ENCODE measurements at places on chromosomes 6 and 20.

- DNase-seq, result no peak
Observed at GRCh38 chr6:96743496-96743895, 93.8 kb downstream of the GPR63 start.

GRCh38 chr6:19440531-19440930, 396.6 kb upstream of the ID4 start:
- no peak for DNase-seq

DNA sequence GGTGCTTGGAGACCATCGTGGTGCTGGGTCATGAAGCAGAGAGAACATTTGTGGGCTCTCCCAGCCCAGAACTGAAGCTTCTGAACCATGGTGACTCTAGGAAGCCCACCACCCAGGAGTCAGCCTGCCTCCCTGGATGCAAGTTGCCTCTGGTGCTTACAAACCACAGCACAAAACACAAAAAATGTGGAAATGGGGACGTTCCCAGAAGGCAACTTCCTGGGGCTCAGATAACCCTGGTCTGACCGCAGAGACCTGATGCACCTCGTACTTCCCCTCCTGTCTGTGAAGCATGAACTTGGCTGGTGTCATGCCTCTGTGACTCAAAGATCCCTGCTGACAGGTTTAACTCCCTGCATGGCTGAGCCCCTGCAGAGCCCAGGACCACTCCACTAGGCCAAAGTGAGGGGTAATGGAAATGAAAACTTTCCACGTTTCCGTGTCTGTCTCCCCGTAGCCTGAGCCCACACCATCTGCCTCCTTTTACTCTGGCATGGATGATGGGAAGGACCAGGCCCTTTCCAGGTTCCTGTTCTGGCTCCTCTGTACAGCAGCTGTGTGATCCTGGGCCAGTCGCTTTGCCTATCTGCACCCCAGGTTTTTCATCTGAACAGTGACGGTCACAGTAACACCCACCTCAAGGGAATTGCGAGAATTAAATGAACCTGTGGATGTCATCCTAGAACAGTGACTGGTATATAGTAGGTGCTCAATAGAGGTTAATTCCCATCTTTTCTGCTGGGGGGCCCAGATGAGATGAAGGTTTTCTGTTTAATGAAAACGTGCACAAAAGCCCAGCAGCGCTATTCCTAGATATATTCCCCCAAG, 57.7 kb downstream of the PPP1R16B start:
- DNase-seq, result peak; percentile 28

DNA sequence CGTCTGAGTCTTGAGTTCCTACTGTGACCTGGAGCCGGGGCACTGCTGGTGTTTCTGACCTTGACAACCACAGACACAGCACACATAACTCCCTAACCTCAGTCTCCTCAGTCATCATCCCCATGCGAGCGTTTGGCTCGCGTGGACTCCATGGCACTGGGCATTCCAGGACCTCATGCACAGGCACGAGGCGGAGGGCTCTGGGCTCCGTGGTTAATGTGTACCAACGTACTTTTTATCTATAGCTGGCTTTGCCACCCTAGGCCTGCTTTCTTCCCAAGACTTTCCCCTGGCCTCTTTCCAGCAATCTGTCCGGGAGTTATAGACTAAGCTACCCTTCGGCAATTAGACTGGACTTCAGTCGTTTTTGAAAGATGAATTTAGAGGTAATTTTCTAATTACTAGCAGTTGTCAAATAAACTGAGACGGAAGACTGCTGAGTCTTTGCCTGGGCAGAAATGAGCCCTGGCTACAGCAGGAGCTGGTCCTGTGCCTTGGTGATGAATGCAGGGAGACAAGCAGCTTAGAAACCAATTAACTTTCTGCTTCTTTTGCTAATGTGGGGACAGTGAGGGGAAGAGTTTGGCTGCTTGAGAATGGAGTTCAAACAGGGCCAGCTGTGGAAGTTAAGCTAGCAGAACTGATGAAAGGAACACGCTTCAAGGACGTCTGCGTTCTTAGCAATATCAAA, 16.1 kb upstream of the CTCFL start:
- DNase-seq, result no peak

DNA sequence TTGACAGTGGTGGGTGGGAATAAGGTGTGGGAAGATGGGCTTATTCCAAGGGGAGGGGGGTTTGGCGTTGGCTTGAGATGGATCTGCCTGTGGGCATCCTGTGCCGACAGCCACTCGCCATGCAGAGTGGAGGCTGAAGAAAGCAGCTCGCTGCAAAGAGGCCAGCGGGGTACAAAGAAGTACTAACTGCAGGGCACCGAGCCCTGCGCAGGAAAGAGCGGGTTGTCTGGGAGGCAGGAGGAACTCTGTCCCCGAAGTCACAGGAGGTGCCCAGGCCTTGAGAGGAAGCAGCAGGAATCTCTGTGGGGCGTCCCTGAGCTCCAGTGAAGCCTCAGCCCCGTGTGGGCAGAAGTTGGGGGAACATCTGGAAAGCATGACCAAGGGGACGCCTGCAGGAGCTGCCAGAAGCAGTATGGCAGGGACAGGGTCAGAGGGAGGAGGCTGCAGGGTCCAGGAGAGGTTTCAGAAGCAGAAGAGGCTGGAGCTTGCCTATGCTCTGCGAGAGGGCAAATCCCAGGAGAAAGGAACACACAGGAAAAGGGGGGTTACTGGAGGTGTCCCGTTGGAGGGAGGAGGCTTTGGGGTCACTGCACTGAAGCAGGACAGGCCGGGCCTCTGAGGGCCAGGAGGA, 77.2 kb downstream of the THBS2 start:
- no peak for DNase-seq

GRCh38 chr6:99618649-99619408, 12.2 kb downstream of the PRDM13 start:
- DNase-seq, result no peak

- no peak for DNase-seq
Observed at GRCh38 chr20:10496465-10496864, 61.4 kb downstream of the SLX4IP start.

DNA sequence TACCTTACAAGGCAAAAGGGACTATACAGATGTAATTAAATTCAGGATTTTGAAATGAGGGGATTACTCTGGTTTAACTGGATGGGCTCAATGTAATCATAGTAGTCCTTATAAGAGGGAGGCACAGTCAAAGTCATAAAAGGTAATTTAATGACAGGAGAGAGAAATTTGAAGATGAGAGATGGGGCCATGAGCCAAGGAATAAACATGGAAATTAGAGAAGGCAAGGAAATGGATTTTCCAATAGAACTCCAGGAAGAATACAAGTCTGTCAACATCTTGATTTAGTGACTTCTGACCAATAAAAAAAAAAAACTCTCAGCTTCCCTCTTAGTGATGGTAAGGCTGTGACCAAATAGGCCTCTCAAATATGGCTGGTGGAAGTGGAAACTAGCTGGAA, 101.9 kb upstream of the BEND3 start:
- DNase-seq, result no peak

DNA sequence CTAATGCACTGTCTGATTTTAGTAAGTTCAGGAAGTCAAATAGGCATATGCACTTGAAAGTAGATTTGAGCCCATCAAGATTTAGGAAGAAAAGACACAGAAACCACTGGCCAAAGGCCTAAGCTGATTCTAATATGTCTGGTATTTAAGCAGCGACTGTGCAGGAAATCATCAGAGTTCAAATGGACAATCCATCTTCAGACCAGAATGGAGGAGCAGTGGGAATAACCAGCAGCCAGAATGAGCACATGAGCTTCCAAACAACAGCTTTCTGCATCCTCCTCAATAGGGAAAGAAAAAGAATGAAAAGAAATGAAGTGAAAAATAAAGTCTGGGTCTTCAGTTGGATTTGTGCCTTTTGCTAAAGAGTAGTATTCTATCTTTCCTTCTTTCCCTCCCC, 50.6 kb downstream of the SOD2 start:
- DNase-seq, result no peak

DNA sequence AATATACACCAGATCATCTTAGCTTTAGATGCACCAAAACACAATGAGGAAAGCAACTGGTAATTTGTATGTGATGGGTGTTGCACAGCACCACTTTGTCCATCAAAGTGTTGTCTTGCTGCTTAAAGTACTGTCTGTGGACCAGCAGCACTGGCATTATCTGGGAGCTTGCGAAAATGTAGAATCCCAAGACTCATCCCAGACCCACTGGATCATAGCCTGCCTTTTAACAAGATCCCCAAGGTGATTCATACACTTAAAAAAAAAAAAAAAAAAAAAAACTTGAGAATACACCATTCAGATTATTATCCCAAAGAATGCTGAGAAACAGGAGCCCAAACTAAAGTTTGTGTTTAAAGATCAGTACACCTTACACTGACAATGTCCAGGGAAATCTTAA, 123.4 kb downstream of the TASP1 start:
- DNase-seq, result no peak

GRCh38 chr6:16883414-16883813, 122.2 kb upstream of the ATXN1 start:
- DNase-seq, result no peak

GRCh38 chr6:63724721-63725120, 89.1 kb downstream of the PHF3 start:
- no peak for DNase-seq

DNA sequence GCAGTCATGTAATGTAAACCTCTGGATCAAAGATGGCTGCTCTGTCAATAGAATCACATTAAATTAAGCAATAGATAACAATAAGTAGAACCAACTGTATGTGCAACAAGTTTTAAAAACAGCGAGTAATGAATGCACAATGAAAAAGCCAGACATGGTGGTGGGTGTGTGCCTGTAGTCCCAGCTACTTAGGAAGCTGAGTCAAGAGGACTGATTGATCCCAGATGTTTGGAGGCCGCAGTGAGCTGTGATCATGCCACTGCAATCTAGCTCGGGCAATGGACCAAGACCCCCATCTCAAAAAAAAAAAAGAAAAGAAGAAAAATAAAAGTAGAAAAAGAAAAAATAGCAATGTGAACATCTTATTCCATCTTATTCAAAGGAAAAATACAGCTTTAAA, 558.7 kb upstream of the MMS22L start:
- DNase-seq, result no peak

GRCh38 chr20:43376831-43377230, 80.9 kb upstream of the SRSF6 start:
- DNase-seq, result no peak

DNA sequence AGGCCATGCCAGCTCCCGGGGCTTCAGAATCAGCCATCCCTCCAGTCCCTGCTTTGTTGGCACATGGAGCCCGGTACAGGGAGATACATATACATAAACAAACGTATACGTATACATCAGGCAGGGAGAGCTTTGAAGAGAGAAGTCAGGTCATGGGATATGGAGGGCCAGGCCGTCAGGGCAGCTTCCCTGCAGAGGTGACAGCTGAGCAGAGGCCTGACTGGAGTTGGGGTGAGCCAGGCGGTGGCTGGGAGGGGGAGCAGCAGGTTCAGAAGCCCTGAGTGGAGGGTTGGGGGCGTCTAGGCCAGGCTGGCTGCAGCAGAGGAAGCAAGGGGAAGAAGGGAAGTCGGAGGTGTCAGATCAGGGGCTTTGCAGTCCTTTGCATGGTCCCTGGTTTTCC, 61.7 kb downstream of the STK35 start:
- no peak for DNase-seq

GRCh38 chr6:57180596-57180995, 8.5 kb downstream of the BAG2 start:
- DNase-seq, result no peak

DNA sequence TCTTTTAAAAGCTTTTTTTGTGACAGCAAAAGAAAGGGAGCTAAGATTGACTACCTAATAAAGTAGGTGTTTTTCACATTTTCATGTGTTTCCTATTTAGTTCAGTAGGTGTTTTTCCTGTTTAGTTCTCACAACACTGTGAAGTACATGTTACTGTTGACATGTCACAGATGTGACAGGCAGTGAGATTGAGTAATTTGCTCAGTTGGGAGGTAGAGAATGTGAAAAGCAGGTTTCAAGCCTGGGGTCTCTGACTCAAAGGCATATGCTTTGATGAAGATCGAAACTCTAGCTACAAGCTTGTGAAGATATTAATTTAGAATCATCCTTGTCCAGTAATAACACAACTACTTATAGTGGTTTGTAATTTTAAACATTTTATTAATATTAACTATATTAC, 43.1 kb downstream of the SLX4IP start:
- no peak for DNase-seq

- DNase-seq, result no peak
Observed at GRCh38 chr6:85401186-85402021, 48.5 kb upstream of the NT5E start.

- DNase-seq, result no peak
Observed at GRCh38 chr6:129730477-129731165, 20.6 kb upstream of the ARHGAP18 start.

DNA sequence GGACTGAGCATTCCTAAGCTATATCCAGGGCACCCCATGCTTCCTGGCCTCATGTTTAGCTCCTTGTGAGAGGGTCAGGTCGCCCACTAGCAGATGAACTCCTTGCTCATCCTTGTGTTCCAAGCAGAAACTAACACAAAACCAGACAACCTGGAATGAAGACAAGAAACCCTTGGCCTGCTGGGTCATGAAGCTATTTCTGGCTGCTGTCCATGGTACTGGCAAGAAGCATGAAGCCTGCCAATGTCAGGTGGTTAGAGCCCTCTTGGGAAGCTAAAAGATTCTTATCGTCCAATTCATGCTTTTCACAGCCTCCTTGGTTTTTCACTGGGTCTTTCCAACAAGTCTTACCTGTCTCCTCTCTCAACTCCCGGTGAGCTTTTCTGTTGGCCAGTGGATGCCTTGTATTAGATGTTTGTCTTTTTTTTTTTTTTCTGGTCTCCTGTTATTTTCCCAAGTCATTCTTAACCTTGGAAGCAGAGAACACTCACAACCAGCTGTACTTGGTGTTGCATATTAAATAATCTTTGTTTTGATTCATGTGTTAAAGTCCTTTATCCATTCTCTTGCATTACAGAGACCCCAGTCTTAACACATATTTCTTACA, 180.3 kb downstream of the ANKRD60 start:
- DNase-seq, result no peak

DNA sequence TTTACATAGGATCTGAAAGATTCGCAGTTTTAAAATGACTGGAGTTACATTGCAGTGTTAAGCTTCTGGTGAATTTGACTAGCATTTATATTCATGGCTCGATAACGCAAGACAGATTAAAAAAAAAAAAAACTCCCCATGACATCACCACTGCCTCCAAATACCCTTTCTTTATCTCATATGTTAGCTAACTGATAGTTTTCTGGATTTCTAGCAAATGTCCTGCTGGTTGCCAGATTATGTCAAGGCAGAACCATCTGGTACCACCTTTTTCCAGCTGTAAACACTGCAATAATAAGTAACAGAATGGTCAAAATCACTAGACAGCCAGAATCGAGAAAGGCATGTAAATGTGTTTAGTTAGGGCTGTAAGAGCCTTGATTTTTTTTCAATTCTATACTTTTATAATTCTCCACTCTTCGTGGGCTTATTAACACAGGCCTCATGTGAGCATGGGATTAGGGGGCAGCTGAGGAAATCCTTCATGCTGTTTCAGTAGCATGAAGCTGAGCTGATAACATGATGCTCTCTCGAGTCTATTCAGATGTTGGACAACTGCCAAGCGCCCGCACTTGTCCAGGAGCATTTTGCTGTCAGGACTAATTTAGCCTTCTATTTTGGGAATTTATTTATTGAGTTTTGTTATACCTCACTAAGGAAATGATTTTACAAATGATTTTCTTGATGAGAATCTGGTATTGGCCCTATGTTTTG, 166.0 kb upstream of the SCGN start:
- no peak for DNase-seq
